Kasumi-1 (cell line): ENCODE measurements at places on chromosomes 7 and 10.

GRCh38 chr7:11817111-11817740, 14.8 kb downstream of the THSD7A start:
- no peak for DNase-seq

- no peak for DNase-seq
Observed at GRCh38 chr10:103168438-103168837, 24.6 kb downstream of the NT5C2 start.

GRCh38 chr7:102933763-102934162, 21.0 kb downstream of the LRRC17 start:
- no peak for DNase-seq

- no peak for DNase-seq
Observed at GRCh38 chr7:40057292-40057691, 77.1 kb downstream of the MPLKIP start.

- no peak for DNase-seq
Observed at GRCh38 chr10:79050896-79051555, 17.7 kb upstream of the ZMIZ1 start.

- DNase-seq, result no peak
Observed at GRCh38 chr7:46695051-46695708, 774.1 kb upstream of the IGFBP3 start.

DNA sequence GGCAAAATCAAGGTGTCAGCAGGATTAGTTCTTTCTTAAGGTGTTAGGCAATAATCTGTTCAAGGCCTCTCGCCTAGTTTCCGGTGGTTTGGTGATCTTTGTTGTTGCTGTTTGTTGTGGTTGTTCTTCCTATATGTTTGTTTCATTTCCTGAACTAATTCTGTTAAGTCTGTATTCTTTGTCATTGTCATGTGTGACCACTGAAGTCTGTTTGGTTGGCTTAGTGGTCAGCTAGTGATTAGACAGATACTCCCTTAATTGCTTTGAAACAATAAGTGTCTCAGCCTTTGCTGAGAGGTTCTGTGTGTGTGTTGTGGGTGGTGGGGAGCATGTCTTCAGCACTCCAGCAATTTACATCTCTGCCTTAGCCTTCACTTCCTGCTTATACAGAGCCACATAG, 46.0 kb downstream of the ABCC2 start:
- no peak for DNase-seq

DNA sequence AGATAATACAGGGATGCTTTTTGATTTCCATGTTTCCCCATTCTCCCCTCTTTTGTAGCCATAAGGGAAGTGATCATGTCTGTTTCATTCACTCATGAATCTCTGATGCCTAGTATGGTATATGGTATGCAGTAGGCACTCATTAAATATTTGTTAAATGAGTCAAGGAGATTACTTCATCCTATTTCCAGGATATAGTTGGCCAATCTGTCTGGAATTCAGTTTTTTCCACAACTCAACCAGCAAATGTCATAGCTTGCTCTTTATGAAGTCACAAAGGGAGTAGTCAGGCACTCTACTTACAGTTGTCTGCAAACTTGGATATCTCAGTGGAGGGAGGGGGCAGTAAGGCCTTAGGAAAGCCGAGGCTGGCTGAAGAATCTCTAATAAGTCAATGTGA, 853.6 kb downstream of the LRMDA start:
- no peak for DNase-seq

DNA sequence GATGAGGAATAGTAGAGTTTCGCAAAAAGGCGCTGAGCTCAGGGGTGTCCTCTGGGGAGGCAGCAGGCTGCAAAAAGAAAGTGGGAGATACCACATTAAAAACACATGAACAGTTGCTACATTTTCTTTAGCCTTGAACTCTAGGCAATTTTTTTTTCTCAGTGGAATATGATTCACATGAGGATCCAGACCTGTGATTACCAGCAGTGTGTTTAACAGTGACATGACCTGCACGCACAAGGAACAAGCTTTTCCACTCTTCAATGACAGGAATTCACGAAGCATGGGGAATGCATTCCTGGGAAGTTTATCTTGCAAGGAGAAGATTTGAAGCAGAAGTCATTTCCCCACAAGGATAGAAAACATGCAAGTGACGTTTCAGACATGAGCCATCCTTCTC, 161.6 kb downstream of the ITGA8 start:
- DNase-seq, result no peak

- no peak for DNase-seq
Observed at GRCh38 chr7:116356979-116357378, 142.6 kb upstream of the CAV2 start.

DNA sequence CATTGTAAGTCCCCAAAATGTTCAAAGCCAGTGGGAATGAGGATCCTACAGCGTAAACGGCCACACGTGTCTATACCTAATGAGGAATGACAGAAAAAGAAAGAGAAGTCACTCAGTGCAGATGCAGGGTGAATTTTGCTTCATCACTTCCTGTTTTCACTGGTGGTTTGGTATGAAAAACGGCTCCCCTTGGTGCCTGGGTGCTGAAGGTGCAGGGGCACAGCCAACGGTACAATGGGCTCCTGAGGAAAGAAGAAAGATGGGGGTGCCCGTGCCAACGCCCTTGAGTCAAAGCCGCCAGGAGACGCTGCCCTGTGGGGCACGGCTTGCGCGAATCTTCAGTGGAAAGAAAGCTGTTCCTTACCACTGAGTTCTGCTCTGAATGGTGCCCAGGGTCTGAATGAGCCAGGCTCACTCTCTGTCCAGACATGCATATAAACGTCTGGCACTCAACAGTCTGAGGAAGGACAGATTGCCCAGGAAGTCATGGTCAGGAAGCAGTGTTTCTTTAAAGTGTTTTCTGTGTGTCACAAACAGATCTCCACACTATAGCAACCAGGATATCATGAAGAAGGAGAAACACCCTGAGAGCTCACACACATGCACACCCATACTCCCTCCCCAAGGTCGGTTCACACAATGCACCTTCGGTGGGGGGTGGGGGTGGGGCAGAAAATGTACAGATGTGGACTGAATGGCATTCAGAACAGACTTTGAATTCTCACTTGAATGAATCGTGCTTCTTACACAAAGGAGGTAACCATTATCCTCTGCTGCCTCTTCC, 105.8 kb downstream of the ELMO1 start:
- peak; percentile 99 for DNase-seq

DNA sequence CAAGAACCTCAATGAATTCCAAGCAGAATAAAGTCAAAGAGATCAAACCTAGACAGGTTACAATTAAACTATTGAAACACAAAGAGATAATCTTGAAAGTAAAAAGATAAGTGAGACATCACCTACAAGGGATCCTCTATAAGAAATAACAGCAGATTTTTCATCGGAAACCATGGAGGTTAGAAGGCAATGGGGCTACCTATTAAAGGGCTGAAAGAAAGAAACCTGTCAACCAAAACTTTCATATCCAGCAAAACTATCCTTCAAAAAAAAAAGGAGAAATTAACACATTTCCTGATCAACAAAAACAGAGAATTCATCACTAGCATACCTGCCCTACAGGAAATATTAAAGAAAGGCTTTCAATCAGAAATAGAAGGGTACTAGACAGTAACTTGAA, 244.9 kb downstream of the ARHGAP12 start:
- peak; percentile 38 for DNase-seq
